ENCODE measurements at places on chromosomes 16 and 17.

DNA sequence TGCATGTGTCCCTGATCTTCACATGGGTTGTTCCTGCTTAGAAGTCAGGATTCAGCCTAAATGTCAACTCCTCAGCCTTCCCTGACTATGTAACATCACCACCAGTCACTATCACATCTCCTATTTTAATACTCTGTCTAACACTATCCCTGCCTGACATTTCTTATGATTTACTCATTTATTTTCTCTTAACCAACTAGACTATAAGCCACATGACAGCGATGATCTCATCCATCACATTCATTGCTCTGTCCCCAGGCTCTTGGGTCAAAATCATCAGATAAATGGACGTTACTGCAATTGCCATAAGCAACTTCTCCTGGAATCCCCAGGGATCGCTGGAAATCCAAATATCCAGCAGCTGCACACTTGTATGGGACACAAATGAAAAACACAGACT, 15.7 kb downstream of the CDRT4 start:
- no peak for DNase-seq

DNA sequence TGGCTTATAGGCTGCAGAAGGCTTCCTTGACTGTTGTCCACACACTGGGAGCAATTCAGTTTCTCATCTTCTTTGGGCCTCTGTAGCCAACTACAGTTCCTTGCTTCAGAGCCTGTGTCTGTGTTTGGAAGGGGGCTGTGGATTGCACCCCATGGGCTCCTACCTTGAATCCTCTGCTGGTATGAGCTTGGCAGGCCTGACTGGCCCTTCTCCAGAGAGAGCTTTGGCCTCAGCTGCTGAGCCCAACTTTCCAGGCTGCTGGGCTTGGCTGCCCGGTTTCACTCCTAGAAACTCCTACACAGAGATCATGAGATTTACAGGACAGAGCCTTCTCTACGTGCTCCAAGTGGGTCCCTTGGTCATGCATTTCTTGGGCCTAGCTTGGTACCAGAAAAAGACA, 354.4 kb downstream of the SNX29 start:
- no peak for DNase-seq

GRCh38 chr16:31458844-31459686, at the start of gene ARMC5:
TSS of gene ARMC5 (plus strand) at chr16:31459501. CDS start at chr16:31459525, 24 bp downstream.
- DNase-seq, result peak; percentile 98

- no peak for DNase-seq
Measured at GRCh38 chr16:28538733-28539596, at the start of gene NUPR1. TSS of gene NUPR1 (minus strand) at chr16:28538974. CDS start at chr16:28538907, 67 bp downstream.

- no peak for DNase-seq
Measured at GRCh38 chr16:80931801-80932707, 74.6 kb downstream of the CMC2 start.

GRCh38 chr17:68397108-68397536, 60.2 kb downstream of the WIPI1 start:
- DNase-seq, result no peak

- no peak for DNase-seq
Measured at GRCh38 chr17:47732399-47733046, 513 bp upstream of the TBX21 start.

- no peak for DNase-seq
Measured at GRCh38 chr16:70726892-70727361, 41.1 kb upstream of the MTSS2 start.

GRCh38 chr16:12903407-12904328, 2.3 kb downstream of the SHISA9 start:
- no peak for DNase-seq

- DNase-seq, result no peak
Measured at GRCh38 chr17:9006175-9006767, 15.0 kb upstream of the NTN1 start.

DNA sequence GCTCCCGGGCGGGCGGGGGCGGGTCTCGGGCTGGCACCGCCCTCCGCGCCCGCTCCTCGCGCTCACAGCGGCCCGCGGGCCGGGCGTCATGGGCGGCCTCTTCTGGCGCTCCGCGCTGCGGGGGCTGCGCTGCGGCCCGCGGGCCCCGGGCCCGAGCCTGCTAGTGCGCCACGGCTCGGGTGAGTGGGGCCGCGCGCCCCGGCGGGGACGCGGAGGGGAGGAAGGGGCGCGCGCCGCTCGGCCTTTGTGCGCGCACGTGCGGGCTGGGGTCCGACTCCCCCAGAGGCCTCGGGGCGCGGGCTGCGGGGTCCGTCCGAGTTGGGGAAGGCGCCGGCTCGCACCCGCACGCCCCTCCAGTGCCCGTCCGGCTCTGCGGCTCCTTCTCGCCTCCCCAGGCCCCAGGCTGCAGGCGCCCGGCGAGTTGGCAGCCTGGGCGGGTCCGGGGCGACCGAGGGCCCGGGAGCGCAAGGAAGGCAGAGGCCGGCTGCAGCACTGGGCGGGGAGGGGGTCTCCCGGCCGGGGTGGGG, at the start of gene NME4:
Gene NME4 (plus strand): TSS at position 65 of the 527 bp plus-strand sequence. CDS start 24 bp downstream, at position 89.
- no peak for DNase-seq

DNA sequence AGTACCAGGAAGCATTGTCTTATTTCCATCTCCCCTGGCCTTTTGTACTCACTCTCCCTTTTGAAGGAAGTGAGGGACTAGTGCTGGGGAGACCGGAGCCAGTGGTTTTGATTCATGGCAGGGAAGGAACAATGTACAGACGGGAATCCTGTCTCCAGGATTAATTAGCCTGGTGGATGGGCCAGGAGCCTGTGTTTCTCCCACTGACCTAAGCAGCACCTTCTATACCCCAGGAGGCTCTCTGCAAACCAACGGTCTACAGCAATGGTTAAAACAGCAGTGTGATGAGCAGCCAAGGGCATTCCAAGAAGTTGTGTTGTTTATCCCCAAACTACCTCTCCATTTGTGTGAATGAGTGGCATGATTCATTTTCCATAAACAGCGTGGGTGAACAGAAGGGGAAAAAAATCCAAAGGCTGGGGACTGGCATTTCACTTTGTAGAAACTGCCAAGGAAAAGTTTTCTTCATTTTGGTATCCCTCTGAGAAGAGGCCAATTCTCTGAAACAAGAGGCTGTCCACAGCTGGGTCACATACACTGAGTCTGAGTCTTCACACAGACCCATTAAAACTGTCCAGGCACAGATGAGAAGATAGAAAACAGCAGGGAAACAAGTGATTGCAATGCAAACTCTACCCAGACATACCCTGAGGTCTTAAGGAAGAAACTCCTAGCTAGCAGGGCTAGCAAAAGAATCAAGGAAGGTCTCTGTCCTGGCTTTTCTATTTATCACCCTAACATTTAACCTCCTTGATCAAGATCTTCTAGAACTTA, 18.1 kb downstream of the ANKFN1 start:
- DNase-seq, result no peak

DNA sequence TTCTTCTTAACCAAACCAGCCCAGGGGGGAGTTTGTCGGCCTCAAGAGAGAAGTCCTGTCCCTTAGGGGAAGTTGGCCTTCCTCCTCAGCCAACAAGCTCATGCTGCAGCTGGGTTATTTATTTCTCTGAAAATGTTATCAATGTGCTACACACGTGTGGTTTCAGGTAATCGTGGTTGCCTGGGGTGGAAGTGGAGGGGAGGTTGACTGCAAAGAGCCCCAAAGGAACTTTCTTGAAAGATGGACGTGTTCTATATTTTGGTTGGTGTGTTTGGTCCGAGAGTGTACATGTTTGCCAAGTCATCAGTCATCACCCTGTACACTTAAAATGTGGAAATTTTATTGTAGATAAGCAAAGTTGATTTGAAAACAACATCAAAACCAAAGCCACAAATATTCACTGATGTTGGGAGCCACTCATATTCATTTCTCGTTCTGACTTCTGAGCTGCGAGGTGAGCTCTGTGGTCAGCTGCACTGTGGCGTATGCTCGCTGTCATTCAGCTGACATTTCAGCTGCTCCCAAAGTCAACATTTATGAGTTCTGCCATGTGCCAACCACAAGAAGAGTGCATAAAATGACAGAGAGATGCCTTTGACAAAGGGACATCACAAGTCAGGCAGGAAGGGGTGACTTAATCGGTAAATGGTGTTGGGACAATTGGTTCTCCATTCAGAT, 26.5 kb upstream of the ADGRG1 start:
- peak; percentile 78 for DNase-seq

GRCh38 chr17:61474235-61474927, 22.2 kb downstream of the TBX4 start:
- no peak for DNase-seq

- no peak for DNase-seq
Measured at GRCh38 chr16:80655751-80656150, 115.0 kb downstream of the DYNLRB2 start.

DNA sequence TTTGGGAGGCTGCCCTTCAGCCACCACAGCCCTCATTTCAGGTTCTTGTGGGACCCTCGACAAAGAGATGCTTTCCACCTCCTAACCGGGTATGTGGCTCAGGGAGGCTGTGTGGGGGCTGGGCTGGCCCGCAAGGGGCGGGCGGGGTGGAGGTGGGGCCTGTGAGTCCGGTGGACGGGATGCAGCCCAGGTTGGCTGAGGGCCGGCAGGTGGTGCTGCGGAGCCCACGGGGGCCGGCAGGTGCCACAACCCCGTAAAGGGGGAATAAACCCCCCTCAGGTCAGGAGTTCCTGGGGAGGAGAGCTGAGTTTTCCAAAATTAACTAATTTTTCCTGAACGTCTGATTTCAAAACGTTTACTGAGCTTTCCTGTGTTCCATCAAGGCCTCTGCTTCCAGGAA, 4.9 kb upstream of the CIAO3 start:
- no peak for DNase-seq

DNA sequence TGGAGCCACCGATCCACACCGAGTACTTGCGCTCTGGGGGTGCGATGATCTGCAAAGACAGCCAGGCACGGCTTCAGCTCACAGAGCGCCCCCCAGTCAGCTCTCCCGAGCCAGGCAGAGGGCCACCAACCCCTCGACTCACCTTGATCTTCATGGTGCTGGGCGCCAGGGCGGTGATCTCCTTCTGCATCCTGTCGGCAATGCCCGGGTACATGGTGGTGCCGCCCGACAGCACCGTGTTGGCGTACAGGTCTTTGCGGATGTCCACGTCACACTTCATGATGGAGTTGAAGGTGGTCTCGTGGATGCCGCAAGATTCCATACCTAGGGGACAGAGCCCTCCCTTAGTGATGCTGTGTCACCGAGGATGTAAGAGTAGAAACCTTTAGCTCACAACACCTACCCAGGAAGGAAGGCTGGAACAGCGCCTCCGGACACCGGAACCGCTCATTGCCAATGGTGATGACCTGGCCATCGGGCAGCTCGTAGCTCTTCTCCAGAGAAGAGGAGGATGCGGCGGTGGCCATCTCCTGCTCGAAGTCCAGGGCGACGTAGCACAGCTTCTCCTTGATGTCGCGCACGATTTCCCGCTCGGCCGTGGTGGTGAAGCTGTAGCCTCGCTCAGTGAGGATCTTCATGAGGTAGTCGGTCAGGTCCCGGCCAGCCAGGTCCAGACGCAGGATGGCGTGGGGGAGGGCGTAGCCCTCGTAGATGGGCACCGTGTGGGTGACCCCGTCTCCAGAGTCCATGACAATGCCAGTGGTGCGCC, 1.6 kb downstream of the ACTG1 start:
- DNase-seq, result peak; percentile 32

DNA sequence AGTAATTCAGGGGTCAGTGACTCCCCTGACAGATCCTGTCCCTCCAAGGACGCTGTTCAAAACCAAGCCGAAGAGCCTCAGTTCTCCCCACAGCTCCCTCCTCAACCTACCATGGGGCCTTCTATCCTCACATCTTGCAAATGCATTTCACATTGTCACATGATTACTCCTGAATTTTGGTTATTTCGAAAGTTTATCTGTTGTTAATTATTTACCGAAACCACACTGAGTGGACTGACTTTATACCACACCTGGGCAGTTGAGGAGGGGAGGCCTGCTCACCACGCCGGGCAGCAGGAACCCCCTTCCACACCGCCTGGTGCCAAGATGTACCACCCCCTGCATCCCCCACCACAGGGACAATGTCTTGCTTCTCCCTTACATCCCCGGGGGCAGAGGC, 4.7 kb downstream of the TIMP2 start:
- no peak for DNase-seq

DNA sequence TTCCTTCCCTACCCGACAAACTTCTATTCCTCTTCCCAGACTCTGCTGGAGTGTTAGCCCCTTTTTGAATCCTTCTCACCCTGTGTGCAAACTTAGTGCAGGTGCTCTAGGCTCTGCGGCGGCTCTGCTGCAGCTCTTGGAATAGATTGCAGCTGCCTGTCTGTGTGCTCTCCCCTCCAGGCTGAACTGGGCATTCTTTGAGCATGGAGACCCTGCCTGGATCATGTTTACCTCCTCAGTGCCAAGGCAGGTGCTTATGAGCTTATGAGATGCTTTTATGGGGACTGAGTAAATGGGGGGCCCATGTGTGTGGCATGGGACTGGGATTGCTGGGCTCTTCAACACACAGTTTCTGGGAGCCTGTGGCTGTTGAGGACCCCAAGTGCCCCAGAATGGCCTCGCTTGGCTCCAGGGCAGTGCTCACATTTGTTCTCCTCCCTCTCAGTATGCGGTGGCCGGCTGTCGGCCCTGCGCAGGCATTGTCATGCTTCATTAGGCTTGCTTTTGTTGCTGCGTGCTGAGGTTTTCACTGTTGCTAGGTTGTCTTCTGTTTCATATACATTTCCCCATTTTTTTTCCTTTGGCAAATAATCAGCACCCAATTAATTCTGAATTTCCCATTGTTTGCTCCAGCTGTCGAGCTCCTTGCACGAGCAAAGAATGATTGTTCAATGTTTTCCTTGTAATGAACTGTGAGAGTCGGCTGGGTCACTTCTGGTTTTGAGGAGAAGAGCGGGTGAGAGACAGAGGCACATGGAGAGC, 185.5 kb upstream of the NLRP1 start:
- DNase-seq, result no peak

- peak; percentile 58 for DNase-seq
Measured at GRCh38 chr17:76736349-76737081, 616 bp downstream of the SRSF2 start.

DNA sequence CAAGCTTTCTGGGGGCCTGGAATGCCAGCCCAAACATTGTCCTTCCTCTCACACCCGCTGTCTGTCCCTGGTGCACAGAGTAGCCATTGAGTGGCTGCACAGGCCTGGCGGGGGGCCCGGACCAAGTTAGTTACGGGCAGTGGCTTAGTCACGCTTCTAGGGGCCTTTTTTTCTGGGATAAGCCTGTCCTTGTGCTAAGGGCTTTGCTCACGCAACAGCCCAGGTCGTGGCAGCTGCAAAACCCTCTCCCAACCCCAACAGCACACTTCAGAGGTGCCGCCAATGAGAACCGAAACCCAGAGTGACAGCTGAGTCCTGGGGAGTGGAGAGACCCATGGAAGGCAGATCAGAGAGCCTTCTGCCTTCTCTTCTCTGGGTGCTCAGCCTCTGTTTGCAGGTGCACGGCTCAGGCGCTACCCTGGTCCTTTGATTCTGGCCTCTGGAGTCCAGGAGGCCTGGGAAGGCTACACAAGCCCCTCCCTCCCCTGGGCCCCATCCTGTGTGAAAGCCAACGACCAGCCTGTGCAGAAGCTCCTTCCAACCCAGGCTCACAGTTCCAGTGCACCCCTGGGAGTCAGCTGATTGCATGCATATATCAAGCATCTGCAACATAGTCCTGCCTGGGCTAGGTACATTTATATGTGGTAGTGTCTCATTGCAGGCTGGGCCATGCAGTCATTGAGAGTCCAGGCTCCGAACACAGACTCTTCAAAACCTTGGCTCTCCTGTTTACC, 9.1 kb downstream of the WSCD1 start:
- no peak for DNase-seq

GRCh38 chr17:70989280-70989679, 819.9 kb downstream of the KCNJ2 start:
- DNase-seq, result no peak

GRCh38 chr17:19470530-19471261, 59.7 kb downstream of the RNF112 start:
- DNase-seq, result no peak

- peak; percentile 2 for DNase-seq
Measured at GRCh38 chr16:67703626-67704025, 15.5 kb downstream of the GFOD2 start.

GRCh38 chr16:74601126-74601871, 5.6 kb downstream of the GLG1 start:
- DNase-seq, result peak; percentile 83
